ENCODE measurements at places on chromosomes 4 and X. TPM values are rescaled to one million over a fixed set of nuclear protein-coding genes. Genes with fewer than 3 reads are reported as not detected.

GRCh38 chr4:109554971-109555370 is 5.1 kb upstream of the MCUB start:
- no peaks in the 10 kb centered on the region for H3K4me1 ChIP-seq
- no peaks in the 10 kb centered on the region for H3K27me3 ChIP-seq
- H3K27ac ChIP-seq, result no peak overlapping the region
- H3K36me3 ChIP-seq, result no peaks in the 10 kb centered on the region
- no peak for DNase-seq

Gene STPG2
- polyA plus RNA-seq, result 0.22 TPM

DNA sequence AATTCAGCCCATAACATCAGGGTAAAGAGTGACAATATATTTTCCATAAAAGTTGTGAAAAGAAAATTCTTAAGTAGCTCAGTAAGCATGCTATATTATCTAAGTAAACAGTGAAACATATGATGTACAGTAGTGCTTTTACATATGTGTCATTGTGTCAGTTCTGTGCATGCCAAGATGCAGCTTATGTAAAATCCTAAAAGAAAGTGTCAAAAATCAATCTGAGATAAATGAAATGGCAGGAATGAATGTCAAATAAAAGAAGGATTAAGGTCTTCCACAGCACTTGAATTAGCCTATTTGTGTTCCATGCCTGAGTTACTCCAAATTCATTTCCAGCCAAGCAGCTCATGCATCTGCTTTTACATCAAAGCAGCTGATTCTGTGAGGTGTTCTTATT is 452.7 kb upstream of the HS3ST1 start:
- no peaks in the 10 kb centered on the region for H3K36me3 ChIP-seq
- H3K27me3 ChIP-seq, result no peaks in the 10 kb centered on the region
- DNase-seq, result no peak
- no peaks in the 10 kb centered on the region for H3K4me1 ChIP-seq
- no peak overlapping the region for H3K27ac ChIP-seq
- no peak overlapping the region for H3K4me3 ChIP-seq

DNA sequence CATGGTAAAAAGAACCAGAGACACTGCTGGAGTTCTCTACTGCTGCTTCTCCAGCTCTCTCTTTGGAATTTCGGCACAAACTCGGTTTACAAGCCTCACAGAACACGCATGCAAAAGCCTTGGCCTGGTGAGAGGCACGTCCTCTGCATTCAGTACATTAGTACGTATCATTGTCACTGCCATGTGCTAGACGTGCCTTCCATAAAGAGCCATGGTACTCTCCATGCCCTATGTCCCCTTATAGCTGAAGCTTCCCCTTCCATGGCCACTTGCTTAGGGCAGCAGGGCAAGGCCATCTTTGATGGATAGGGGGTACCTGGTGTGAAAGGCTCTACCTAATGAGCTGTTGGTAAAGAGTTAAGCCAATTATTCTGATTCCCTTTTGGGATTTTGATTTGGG is 35.0 kb downstream of the DIPK2B start:
- no peaks in the 10 kb centered on the region for H3K27me3 ChIP-seq
- DNase-seq, result no peak
- H3K27ac ChIP-seq, result no peak overlapping the region
- H3K4me1 ChIP-seq, result no peaks in the 10 kb centered on the region
